Endothelial cell (in vitro differentiated cells): ENCODE measurements at places on chromosomes 16 and 17.
A peak's percentile ranks its signal among the peaks of the same experiment; 100 is the strongest.

- no peak for DNase-seq
Measured at GRCh38 chr16:1180549-1181403, 27.9 kb downstream of the CACNA1H start.

- no peak for DNase-seq
Measured at GRCh38 chr16:77905374-77905920, 116.9 kb upstream of the CLEC3A start.

DNA sequence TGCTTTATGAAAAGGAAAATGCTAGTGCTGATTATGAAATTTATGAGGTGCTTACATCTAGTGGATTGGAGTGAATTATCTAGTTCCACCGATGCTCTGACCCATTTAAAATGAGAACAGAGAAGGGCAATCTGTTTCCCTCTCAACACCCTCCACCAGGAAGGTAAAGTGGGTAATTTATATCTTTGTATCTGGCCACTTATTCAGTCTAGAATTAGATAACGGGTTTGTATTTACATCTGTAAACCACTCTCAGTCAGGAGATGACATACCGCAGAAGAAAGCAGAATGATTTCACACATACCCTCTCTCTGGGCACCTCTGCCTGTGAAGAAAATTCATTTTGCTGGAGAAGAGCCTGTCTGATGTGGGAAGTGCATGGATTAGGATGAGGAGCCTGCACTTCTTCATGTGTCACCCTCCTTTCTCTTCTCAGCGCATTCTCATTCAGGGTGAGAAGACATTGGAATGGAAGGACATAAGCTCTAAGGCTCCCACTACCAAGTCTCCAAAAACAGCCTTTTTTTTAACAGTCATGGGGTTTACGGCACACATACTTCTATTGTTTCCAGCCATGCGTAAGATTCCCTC lies 646.7 kb upstream of the SALL1 start:
- no peak for DNase-seq

GRCh38 chr17:29007456-29007855 lies 1.6 kb upstream of the SEZ6 start:
- DNase-seq: no peak

GRCh38 chr17:73284354-73284753 lies 22.7 kb upstream of the CPSF4L start:
- no peak for DNase-seq

DNA sequence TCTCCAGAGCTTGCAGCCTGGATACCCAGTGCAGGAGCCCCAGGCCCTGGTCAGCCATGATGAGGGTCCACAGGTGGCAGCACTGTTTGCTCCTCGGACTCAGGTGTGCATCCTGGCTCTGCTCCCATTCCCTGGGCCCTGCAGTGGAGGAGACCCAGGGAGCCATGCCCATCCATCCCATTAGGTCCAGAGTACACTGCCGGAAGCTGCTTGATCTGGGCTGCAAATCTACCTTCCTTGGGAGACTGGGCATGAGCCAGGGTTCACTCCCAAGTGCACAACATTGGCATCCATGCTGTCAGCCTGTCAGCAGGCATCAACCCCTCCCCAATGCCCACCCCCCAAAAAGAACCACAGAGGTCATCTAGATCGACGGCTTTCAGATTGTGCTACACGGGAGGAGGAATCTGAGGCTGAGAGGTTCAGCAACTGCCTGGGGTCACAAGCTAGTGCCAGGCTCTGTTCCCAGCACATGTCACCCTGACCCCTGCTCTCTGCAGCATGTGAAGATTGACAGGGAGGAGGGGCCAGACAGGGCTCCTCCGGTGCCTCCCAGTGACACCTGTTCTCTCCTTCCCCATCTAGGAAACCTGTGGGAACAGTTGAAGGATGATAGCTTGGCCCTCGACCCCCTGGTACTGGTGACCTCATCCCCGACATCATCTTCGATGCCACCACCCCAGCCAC lies 15.7 kb downstream of the UNC119 start:
- no peak for DNase-seq

DNA sequence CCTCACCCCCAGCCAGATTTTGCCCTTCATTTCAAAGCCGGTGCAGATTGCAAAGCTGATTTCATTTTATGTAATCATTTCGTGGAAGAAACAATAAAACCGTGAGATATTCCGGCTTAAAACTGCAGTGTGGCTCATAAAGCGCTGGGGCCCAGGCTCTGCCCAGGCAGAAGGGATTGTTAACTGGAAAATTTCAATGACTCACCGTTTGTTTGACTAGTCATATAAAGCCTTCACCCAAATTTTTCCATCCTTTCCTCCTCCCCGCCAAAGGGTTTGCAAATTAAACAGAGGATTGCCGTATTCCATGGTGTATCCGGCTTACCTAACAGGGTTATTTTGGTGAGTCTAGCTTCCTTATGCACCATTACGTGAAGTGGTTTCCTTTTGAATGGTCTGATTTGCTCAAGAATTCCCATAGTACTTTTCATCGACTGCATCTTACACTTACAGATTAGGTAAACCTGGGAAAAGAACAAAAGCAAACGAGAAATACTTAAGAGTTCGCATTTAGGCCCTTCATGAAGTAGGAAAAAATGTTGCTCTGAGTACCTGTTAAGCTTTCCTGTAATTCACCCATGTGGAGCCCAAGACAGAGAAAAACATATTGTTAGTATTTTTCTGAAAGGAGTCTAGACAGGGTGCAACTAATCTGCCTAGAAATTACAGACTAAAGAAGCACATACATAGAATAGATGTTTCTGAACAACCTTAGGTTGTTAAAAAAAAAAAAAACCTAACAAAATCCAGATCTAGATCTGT lies 949 bp upstream of the GSPT1 start:
- no peak for DNase-seq

- no peak for DNase-seq
Measured at GRCh38 chr17:57356153-57356718, 99.9 kb downstream of the MSI2 start.

GRCh38 chr17:63162406-63163157 lies 196.5 kb downstream of the TANC2 start:
- DNase-seq: no peak

DNA sequence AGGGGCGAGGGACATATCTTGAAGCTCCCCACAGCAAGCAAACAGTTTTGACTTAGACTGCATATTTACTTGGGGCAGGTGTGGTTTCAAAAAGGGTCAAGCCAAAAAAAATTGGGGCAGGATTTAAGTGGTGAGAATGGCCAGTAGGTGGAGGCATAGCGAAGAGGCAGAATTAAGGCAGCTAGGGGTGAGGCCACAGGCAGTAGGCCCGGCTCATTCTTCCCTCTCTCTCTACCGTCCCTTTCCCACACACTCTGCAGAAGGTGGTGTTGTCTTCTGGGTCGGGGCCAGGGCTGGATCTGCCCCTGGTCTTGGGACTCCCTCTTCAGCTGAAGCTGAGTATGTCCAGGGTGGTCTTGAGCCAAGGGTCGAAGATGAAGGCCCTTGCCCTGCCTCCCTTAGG lies 2.6 kb downstream of the SHBG start:
- DNase-seq: peak; percentile 47

GRCh38 chr17:76547183-76547641 lies 7.4 kb downstream of the PRCD start:
- peak; percentile 70 for DNase-seq

GRCh38 chr17:47663912-47664623 lies 14.3 kb downstream of the KPNB1 start:
- DNase-seq: peak; percentile 75

DNA sequence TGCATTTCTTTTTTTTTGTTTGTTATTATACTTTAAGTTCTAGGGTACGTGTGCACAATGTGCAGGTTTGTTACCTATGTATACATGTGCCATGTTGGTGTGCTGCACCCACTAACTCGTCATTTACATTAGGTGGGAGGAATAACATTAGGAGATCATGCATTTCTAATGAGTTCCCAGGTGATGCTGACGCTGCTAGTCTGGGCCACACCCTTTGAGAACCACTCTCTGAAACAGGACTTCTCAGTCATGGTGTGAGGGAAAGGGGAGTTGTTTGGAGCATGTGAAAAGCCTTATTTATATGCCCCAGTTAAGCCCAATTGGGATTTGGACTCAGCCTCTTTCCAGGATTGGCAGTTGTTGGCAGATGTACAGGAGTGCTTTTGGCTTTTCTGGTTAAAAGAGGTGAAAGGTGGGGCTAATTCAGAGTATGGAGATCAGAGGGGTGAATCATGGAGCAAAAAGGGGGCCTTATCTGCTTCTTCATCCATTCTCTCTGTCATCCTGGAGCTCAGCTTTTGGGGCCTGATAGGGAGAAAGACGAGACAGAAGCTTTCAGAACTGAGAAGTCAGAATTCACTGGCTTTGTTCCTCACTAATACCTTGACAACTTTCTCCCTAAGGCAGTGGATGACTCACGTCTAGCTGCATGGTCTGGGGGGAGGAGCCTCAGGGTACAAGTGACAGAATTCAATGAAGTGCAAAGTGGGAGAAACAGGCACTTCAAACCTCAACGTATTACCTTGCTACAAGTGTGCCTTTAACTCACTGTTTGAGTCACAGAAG lies 180.0 kb upstream of the CACNG3 start:
- no peak for DNase-seq

GRCh38 chr17:65495122-65496055 lies 66.1 kb downstream of the AXIN2 start:
- DNase-seq: no peak

GRCh38 chr16:85731179-85731578 lies 19.7 kb downstream of the C16orf74 start:
- DNase-seq: no peak

GRCh38 chr16:72785886-72786285 lies 262.0 kb downstream of the ZFHX3 start:
- DNase-seq: no peak

DNA sequence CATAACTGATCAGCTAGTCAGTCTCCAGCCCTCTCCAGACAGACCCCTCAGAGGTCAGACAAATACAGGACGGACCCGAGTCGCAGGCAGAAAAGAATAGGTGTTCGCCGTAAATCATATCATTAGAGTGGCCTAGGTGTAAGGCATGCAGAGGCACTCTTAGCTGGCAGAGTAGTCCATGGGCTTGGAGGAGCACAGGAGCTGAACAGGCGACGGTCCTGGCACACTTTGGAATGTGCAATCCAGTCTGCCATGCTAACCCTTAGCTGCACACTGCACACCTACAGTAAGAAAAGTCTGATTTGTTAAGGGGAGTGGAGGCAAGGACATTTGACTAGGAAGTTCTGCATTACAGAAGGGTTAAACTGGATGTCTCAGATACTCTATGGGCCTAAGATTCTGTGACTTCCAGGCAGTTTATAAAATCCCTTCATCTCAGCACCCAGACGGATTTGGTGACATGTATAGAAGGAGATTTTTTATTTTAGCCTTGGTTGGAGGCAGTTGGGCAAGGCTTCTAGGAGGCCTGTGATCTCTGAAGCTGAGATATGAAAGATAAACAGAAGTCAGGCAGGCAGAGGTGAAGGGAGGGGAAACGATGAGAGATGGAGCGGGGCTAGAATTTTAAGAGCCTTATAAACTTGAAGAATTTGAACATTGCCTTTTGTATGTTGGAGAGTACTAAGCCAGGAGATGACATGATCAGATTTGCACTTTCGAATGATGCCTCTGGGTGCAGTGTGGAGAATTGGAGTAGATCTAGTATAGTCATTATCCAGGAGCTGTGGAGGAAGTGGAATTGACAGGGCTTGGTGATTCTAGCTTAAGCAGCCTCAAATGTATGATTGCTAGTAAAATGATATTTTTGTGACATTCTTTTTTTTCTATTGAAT lies 34.6 kb upstream of the SLC5A11 start:
- no peak for DNase-seq

DNA sequence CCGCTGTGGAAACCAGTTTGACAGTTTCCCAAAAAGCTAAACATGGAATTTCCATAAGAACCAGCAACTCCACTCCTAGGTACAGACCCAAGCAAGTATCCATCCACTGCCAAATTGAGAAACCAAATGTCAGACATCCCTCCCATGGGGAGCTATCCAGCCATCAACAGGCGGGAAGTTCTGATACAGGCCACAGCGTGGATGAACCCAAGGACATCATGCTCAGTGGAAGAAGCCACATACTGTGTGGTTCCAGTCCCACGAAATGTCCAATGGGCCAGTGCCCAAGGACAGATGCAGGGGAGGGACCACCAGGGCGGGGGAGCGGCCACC lies 12.6 kb upstream of the BAIAP2 start:
- no peak for DNase-seq

DNA sequence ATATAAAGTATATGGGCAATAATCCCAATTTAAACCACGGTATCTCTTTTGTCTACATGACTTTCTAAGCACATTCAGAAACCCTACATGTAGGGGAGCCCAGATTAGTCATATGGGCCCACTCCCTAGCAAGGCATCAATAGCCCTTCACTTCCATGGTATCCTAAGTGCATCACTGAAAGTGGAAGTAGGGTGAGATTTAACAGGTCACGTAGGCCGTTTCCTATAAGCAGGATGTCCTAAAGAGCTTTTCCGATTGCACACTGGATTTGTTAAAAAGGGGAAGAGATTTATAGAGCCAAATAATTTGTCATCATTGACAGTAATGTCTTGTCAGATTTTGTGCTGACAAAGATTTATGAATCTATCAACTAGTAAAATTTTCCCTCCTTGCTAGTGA lies 39.0 kb downstream of the CA4 start:
- no peak for DNase-seq

DNA sequence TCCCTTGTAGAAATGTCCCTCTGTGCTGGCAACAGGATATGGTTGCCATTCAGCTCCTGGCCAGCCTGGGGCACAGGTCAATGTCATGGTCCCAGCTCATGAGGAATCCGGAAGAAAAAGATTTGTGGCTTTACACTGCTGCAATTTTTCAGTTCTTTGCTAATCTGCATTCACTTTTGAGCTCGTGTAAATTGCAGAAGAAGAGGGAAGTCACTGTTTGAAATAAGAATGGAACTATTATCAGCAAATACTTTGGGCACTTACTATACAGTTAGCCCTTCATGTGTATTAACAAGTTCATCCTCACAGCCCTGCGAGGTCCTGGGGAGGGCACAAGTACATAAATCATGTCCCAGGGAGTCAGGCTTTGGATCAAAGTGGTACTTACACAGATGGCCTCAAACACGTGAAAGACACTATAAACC lies 14.2 kb downstream of the SLC47A2 start:
- no peak for DNase-seq

DNA sequence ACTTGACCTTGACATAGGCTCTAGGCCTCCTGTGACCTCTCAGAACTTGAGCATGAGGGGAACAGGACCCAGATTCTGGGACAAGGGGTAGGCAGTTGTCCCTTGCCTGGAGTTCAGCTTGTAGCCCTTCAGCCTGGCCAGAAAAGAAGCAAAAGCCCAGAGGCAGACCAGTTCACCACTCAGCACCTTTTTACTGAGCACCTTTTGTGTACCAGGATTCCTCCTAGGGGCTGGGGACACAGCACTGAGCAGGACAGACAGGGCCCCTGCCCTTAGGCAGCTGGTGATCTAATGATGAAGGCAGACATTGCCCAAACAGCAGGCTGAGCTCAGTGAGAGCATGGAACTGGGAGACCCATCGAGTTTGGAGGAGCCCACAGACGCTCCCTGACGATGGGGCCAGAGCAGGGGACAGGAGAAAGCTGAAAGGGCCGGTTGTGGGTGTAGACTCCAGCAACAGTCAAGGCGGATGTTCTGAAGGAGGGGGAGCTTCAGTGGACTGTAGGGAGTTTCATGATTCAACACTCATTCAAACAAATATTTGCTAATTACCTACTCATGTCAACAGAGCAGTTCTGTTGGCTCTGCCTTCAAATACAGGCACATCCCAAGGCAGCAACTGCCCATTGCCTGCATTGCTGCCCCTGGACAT lies 32.0 kb downstream of the SBK1 start:
- no peak for DNase-seq

- peak; percentile 61 for DNase-seq
Measured at GRCh38 chr17:42773290-42774035, at the start of gene VPS25. VPS25 (plus strand) TSS chr17:42773449; CDS start chr17:42773476, 27 bp downstream.

- DNase-seq: no peak
Measured at GRCh38 chr17:50165867-50166517, at the start of gene SGCA. SGCA (plus strand) TSS chr17:50166005; CDS start chr17:50166041, 36 bp downstream.

- DNase-seq: no peak
Measured at GRCh38 chr16:57528499-57529390, 7.6 kb downstream of the CCDC102A start.
